Prostate gland (tissue), 2 donors: ENCODE measurements at places on chromosomes 1 and 21.
A peak's percentile ranks its signal among the peaks of the same experiment; 100 is the strongest.

- H3K27ac ChIP-seq: no peak overlapping the region
- H3K4me1 ChIP-seq: no peaks in the 10 kb centered on the region
- no peaks in the 10 kb centered on the region for H3K27me3 ChIP-seq
These were observed 19.6 kb downstream of the BACE2 start for GRCh38 chr21:41187537-41188025.

DNA sequence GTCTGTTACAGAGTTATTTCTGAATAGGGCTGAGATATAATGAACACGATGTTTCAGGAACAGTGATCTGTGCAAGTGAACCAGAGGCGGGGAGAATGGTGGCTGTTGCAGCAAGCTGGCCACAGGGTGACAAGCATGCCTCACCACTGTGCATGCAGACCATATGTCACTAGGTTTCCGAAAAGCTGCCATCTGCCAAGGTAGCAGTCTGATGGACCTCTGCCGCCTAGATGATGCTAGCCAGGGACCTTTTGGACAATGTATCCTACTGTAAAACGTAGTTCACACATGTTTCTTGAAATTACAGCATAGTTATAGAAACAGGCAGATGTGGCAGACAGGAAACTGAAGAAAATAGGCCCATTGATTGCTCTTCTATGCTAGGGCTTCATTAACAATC, 204.2 kb upstream of the RRP15 start:
- no peak overlapping the region for H3K4me3 ChIP-seq
- H3K27me3 ChIP-seq: no peaks in the 10 kb centered on the region
- no peak overlapping the region for H3K27ac ChIP-seq
- H3K4me1 ChIP-seq: no peaks in the 10 kb centered on the region
- H3K36me3 ChIP-seq: no peaks in the 10 kb centered on the region

GRCh38 chr1:87084244-87084836, 169.9 kb downstream of the HS2ST1 start:
- no peaks in the 10 kb centered on the region for H3K27me3 ChIP-seq
- H3K27ac ChIP-seq: no peak overlapping the region
- H3K36me3 ChIP-seq: no peaks in the 10 kb centered on the region
- no peaks in the 10 kb centered on the region for H3K4me1 ChIP-seq

DNA sequence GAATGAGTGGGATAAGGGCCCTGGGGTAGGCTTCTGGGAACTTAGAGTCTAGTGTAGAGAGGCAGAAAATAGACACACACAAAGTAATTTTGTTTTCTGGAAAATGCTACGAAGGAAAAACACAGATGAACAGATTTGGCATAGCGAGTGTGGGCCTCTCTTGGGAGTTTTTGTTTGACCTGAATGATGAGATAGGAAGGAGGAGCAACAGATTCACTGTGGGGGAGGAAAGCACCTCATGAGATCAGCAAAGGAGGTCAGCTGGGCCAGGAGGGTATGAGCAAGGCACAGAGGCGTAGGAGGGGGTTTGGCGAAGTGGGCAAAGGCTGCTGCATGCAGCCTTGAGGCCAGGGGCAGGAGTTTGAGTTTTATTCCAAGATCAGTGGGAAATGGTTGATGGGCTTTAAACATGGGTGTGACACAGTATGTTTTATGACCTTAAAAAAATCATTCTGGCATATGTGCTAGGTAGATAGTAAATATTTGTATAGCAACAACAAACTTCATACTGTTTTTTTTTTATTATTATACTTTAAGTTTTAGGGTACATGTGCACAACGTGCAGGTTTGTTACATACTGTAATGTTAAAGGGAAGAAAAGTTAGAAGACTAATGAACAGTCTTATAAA, 57.9 kb downstream of the FGGY start:
- H3K36me3 ChIP-seq: no peaks in the 10 kb centered on the region
- no peak overlapping the region for H3K4me3 ChIP-seq
- no peak for DNase-seq
- peak overlapping the region; percentile 4 for H3K27ac ChIP-seq
- H3K4me1 ChIP-seq: no peaks in the 10 kb centered on the region
- no peaks in the 10 kb centered on the region for H3K27me3 ChIP-seq

GRCh38 chr1:5479876-5480646, 512.2 kb downstream of the NPHP4 start:
- no peaks in the 10 kb centered on the region for H3K36me3 ChIP-seq
- no peak overlapping the region for H3K4me3 ChIP-seq
- no peak overlapping the region for H3K27ac ChIP-seq
- no peaks in the 10 kb centered on the region for H3K27me3 ChIP-seq
- no peak for DNase-seq

DNA sequence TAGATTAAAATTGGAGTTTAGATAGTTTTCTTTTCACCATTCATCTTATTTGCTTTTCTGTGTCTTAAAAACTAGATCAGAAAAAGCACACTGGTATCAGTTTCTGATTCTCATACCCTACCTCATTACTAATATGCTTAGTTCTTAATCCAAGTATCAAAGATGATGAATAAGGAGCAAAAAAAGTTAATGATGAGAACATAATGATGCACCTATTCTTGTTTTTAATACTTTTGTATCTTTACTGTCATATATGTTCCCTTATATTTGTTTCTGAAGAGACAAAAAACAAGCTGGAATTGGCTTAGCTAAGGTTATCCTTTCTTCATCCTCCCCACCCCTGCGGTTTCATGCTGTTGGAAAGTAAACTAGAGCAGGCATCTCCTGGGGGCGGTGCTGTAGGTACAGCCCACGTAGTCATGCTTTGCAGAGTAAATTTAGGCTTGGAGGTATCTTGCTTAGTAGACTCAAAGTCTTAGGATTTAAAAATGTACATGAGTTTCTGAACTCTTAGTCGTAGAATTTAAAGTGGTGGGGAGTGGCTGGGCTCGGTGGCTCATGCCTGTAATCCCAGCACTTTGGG, 16.4 kb downstream of the CNIH4 start:
- no peaks in the 10 kb centered on the region for H3K27me3 ChIP-seq
- DNase-seq: no peak
- H3K4me3 ChIP-seq: no peak overlapping the region
- no peak overlapping the region for H3K27ac ChIP-seq
- no peaks in the 10 kb centered on the region for H3K4me1 ChIP-seq

DNA sequence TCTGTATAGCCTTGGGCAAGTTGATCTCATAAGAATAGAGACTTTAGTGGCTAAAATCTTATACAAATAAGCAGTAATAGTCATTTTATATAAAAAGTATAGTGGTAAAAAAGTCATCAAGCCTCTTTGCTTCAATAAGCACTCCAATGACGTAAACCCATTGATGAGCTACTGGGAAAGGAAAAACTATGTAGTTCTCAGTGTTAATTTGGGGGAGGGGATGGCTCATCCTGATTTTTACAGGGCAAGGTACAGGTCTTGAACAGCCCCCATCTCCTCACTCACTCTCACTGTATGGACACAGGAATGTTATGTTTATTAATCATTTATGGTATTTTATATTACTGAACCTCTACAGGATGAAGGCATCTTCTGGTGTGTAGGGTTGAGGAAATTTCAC, 38.1 kb upstream of the CD55 start:
- no peaks in the 10 kb centered on the region for H3K4me1 ChIP-seq
- DNase-seq: no peak
- H3K36me3 ChIP-seq: no peaks in the 10 kb centered on the region
- no peak overlapping the region for H3K27ac ChIP-seq

GRCh38 chr1:54461731-54462596, 55.8 kb upstream of the SSBP3 start:
- DNase-seq: no peak
- no peak overlapping the region for H3K4me3 ChIP-seq
- H3K36me3 ChIP-seq: no peaks in the 10 kb centered on the region
- no peaks in the 10 kb centered on the region for H3K4me1 ChIP-seq
- no peak overlapping the region for H3K27ac ChIP-seq

DNA sequence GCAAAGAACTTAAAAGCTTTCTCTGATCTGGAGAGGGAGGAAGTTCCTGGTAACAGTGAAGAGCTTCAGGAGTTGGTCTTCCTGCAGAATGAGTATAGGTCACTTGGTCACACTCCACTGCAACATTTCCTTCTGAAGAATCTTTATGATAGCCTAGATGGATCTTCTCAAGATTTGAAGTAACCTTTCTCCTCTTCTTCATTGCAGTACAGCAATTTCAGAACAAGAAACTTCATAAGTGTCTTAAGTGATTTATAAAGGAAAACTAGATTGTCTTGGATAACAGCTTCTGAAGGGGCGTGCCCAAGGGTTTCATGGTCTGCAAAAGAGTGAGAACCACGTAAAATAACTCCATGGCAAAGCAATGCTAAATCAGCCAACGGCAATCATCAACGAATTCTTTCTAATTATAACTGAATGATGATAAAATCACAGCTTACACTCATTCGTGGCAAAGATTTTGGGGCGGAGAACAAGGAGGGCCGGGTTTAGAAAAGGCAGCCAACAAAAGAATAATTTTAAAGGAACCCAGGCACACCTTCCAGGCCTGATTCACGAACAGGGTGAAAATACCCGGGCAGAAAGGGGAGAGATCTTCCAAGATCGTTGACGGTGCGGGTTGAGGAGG, 53.9 kb upstream of the ASPM start:
- no peaks in the 10 kb centered on the region for H3K4me1 ChIP-seq
- no peak for DNase-seq
- H3K4me3 ChIP-seq: peak overlapping the region; percentile 91

DNA sequence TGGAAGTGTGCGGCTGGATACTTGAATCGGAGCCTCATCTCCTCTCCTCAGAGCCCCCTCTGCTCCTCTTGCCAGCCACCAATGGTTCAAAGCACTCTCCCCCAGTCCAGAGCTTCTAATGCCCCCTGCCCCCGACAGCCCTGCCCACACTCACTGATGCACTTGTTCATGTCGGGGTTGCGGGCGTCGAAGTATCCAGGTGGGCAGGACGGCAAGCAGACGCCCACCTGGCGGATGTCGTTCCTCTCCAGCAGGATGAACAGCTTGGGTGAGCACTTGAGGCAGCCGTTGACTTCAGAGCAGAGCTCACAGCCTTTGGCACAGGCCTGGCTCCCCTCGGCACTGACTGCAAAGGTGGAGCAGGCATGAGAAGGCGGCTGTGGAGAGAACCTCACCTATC, 18.4 kb downstream of the RSPO1 start:
- no peak overlapping the region for H3K27ac ChIP-seq
- H3K4me1 ChIP-seq: no peaks in the 10 kb centered on the region
- H3K27me3 ChIP-seq: no peaks in the 10 kb centered on the region
- no peaks in the 10 kb centered on the region for H3K36me3 ChIP-seq

DNA sequence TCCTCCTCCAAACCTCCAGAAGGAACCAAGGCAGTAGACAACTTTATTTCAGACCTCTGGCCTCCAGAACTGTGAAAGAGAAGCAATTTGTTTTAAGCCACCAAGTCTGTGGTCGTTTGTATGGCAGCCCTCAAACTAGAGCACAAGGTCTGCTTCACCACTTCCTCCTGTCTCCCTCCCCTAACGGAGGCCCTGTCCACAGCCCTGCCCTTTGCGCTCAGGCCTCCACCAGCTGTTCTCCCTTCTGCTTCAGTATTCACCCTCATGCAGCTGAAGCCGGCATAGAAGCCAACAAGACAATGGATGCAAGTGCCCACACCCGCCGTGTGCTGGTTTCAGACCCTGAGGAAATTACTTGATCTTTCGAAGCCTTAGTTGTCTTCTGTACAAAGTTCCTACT, 364.1 kb downstream of the HHAT start:
- H3K27me3 ChIP-seq: no peaks in the 10 kb centered on the region
- DNase-seq: no peak
- no peaks in the 10 kb centered on the region for H3K36me3 ChIP-seq
- H3K4me3 ChIP-seq: no peak overlapping the region

DNA sequence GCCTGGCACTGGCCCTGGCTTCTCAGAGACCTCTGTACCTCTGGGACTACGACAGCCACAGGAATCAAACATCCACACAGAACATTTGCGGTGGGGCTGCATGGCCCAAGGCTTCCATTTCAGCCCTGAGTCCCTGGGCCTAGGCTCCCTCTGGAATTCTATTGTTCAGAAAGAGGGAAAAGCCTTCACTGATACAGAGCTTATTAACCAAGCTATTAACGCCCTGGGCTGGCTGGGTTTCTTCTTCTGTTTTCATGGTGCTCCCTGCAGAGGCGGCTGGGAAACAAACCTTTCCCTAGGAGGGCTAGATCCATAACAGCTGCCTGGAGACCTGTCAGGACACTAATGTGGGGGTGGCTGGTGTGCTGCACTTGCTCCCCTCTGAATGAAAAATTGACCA, 88.2 kb downstream of the KAZN start:
- H3K4me1 ChIP-seq: no peaks in the 10 kb centered on the region
- H3K27me3 ChIP-seq: peaks cover 4% of the 10 kb centered on the region
- H3K27ac ChIP-seq: no peak overlapping the region
- H3K36me3 ChIP-seq: no peaks in the 10 kb centered on the region
- no peak overlapping the region for H3K4me3 ChIP-seq

DNA sequence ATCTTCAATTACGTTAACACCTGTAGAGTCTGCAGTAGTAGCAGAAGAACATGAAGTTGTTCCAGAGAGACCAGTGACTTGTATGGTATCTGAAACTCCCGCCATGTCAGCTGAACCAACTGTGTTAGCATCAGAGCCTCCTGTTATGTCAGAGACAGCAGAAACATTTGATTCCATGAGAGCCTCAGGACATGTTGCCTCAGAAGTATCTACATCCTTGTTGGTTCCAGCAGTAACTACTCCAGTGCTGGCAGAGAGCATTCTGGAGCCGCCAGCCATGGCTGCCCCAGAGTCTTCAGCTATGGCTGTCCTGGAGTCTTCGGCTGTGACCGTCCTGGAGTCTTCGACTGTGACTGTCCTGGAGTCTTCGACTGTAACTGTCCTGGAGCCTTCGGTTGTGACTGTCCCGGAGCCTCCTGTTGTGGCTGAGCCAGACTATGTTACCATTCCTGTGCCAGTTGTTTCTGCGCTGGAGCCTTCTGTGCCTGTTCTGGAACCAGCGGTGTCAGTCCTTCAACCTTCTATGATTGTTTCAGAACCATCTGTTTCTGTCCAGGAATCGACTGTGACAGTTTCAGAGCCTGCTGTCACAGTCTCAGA, 10.3 kb downstream of the SON start:
- H3K27me3 ChIP-seq: no peaks in the 10 kb centered on the region
- peaks cover 36% of the 10 kb centered on the region for H3K36me3 ChIP-seq
- no peak overlapping the region for H3K4me3 ChIP-seq
- no peak overlapping the region for H3K27ac ChIP-seq
- H3K4me1 ChIP-seq: no peaks in the 10 kb centered on the region
- no peak for DNase-seq

DNA sequence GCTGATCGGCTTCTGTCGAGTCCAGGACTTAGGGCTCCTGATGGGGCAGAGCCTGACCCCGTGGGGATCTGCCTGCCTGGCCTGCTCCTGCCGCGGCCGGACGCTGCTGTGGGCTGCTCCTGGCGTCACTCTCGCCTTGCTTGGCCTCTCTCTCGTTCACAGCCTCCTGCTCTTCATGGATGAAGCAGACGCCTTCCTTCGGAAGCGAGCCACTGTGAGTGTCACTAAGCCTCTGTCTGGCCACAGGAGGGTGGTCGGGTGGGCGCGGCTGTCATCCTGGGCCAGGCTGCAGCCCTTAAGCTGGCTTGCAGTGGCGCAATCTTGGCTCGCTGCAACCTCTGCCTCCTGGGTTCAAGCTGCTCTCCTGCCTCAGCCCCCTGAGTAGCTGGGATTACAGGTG, 16.1 kb downstream of the ATAD3B start:
- DNase-seq: no peak
- no peaks in the 10 kb centered on the region for H3K4me1 ChIP-seq
- no peak overlapping the region for H3K27ac ChIP-seq
- no peak overlapping the region for H3K4me3 ChIP-seq
- no peaks in the 10 kb centered on the region for H3K27me3 ChIP-seq
